ENCODE measurements at places on chromosomes 2 and 18.

DNA sequence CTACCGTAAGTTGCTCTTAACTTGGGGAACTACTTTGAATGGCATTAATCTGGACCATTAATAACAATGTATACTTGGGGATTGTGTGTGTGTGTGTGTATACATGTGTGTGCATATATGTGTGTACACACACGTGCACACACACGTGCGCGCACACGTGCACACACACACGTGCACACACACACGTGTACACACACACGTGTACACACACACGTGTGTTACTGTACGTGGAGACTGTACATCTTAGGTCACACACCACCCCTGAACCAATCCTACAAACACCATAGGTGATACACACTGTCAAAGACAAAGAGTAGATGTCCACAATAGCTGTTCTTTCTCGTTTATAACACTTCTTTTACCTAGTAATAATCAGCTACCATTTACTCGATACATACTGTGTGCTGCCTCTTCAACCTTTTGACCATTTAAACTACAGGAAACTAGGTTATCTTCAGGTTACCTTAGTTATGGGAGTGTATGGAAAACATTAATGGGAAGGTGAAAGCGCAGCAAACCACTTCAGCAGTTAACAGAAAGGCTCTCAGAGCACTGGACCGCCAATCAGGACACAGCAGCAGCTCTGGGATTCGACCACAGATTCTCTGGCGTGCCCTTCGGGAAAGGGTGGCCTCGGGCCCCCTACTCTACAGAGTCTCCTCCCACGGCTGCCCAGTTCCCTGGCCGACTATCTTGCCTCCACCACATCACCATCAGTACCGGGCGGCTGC, 894 bp upstream of the GCC2 start:
- no peak for DNase-seq

GRCh38 chr2:280650-281110, 7.2 kb downstream of the ALKAL2 start:
- DNase-seq: no peak

DNA sequence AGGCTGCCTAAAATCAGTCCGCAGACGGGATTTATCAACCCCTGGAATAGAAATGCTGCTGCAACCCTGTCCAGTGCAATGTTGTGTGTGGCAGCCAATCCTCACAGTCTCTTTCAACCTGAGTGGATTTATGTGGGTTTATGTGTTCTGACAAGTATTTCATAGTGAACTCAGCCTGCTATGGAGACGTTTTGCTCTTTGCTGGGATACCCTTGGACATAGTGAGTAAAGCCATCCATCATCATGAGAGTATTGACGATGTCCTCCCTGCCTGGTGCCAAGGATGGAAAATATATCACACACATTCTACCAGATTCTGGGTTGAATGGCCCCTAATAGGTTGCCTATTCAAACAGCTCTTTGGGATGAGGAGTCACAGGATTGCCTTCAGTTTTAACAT, 219.1 kb downstream of the SOCS6 start:
- no peak for DNase-seq

DNA sequence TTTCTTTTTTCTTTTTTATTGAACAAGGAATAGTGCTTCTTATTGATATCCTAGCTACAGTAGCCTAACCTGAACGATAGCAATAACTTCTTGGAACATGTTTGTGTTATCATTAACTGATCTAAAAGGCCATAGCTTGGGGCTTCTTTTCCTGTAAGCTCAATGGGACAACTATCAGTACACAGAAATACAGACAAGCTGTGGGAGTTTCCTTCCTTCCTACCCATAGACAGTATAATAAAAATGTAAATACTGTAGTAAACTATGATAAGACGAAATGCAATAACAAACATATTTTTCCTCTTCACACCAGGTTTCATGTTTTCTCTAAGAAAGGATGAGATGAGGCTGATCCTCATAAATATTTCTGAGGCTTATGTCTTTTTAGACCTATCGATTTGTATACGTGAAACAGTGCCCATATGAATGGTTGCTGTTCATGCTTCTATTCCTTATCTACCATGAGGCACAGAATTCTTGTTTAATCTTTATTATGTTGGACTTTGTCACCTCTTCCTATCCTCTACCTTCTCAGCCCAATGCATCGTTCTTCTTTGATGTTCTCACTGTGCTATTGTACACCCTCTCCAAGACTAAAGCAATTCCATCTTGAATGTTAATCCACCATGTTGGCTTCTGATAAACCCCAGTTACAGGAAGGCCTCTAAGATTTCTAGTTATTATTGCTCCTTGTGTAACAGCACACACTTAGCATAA, 361.4 kb downstream of the DCC start:
- no peak for DNase-seq

DNA sequence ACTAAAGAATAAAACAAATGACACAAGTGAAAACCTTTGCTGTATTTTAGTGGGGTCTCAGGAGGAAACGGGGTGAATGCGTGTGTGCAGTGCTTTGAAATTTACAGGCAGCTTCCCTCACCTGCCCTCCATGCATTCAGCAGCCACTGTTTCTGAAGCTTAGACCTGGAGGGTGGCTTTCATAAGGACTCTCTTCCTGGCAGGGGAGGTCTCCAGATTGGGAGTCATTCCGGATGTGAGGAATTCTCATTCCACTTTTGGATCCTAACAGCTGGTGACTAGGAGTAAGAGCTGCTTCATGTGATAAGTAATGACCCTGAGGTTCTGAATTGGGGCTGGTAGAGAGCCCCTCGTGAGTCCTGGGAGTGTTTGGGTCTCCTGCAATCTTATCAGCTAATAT, 192.5 kb downstream of the SH3BP4 start:
- DNase-seq: no peak

GRCh38 chr18:31516437-31516836, 18.5 kb downstream of the DSG2 start:
- DNase-seq: no peak

- DNase-seq: no peak
Observed at GRCh38 chr2:101779656-101780055, 82.1 kb downstream of the MAP4K4 start.

DNA sequence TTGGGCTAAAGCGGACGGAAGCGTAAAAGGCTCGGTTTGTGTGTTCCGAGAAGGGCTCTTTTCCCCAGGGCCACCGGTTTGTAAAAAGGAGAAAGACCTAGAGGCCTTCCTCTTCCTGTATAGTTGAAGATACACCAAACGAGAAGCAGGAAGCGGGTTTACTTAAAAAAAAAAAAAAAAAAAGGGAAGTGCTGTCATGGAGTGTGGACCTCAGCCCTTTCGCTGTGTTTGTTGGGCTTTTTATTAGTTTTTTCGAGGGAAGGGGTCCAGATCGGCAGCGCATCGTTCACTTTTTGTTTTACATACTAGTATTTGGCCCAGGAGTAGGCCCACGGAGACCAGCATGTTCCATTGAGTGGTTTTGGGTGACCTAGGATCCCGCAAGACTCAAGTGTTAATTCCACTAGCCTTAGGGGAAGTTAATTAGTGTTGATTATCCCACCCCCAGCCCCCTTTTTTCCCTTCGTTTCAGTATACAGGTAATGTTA, 676 bp downstream of the ACTR2 start:
- no peak for DNase-seq

GRCh38 chr2:216563646-216564045, 65.0 kb downstream of the RPL37A start:
- no peak for DNase-seq

GRCh38 chr2:75527676-75528075, 33.1 kb downstream of the EVA1A start:
- DNase-seq: no peak

GRCh38 chr2:46269001-46269400, 28.2 kb upstream of the EPAS1 start:
- no peak for DNase-seq

- no peak for DNase-seq
Observed at GRCh38 chr2:54122939-54123338, 7.5 kb downstream of the ACYP2 start.

GRCh38 chr2:64359892-64360657, 93.9 kb upstream of the LGALSL start:
- DNase-seq: peak; percentile 45

Measured in activated naive CD4-positive, alpha-beta T cell treated with anti-CD3 and anti-CD28 coated beads, Interleukin-2, amount 10 ng/mL, durations not matched to agents 7 days and 5 days (primary cell).